ENCODE measurements at places on chromosomes 12 and 14.

DNA sequence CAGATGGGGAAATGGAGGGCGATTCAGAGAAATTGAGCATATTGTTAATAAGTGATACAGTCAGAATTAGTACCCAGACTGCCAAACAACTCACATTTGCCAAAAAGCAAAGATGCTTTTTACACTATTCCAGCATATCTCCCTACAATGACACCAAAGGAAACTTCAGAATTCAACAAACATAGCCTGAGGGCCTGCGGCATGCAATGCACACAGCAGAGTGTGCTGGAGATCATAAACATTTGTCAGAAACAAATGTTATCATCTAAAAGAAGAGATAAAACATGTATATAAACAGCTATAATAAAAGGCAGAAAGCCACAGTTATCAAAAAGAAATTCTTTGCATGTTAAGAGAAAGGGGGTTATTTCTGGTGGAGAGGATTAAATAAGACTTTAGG, 20.1 kb upstream of the GARIN6 start:
- DNase-seq: no peak

DNA sequence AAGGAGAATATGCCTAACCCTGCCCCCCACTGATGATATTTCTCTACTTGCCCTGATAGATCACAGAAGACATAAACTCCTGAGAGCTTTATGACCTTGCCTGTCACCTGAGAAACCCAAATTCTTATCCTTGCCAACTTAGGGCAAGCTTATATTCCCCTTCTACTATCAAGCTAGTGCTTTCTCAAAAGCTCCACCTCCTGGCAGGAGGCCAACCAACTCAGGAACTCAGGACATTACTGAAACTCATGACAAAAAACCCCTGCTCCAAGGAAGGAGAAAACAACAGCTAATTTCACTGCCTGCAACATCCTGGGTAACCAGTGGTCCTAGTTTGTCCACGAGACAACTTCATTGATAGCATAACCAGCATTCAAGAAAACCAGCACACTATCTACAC, 60.9 kb upstream of the FSCB start:
- no peak for DNase-seq

GRCh38 chr12:31828071-31828470, 99.2 kb upstream of the AMN1 start:
- no peak for DNase-seq

- no peak for DNase-seq
These were observed 88.2 kb downstream of the TMX1 start for GRCh38 chr14:51328064-51328771.

- no peak for DNase-seq
These were observed 92.9 kb downstream of the PAWR start for GRCh38 chr12:79597910-79598309.

All from left renal pelvis (tissue), 4 donors.